Hepatocyte (in vitro differentiated cells): ENCODE measurements at places on chromosomes 3 and 15.

DNA sequence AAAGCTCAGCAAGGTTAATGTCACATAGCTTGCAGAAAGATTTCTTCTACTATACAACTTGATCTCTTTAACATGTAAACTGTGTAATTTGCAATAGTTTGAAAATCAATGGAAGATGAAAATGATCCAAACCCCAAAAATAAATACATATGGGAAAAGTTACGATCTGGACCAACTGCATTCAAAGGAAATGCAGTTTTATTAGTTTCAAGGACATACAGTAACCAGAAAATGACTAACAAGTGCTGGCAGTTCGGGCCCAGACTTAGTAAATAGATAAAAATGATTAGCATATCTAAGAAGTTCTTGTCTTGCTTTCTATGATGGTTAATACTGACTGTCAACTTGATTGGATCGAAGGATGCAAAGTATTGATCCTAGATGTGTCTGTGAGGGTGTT, 37.3 kb upstream of the LEKR1 start:
- DNase-seq = no peak

DNA sequence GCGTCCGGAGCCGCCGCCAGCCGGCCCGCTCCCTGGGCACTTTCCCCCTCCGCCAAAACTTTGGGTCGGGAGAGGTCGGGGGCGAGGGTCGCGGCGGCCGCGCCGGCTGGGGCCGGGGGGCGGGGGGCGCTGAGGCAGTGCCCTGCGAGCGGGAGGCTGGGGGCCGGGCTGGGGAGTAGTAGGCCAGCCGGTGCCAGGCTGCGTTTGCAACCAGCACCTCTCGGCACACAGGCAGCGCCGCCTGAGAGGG, 452 bp downstream of the BBX start:
- no peak for DNase-seq

- no peak for DNase-seq
Observed at GRCh38 chr3:139378587-139379241, 10.7 kb downstream of the COPB2 start.

DNA sequence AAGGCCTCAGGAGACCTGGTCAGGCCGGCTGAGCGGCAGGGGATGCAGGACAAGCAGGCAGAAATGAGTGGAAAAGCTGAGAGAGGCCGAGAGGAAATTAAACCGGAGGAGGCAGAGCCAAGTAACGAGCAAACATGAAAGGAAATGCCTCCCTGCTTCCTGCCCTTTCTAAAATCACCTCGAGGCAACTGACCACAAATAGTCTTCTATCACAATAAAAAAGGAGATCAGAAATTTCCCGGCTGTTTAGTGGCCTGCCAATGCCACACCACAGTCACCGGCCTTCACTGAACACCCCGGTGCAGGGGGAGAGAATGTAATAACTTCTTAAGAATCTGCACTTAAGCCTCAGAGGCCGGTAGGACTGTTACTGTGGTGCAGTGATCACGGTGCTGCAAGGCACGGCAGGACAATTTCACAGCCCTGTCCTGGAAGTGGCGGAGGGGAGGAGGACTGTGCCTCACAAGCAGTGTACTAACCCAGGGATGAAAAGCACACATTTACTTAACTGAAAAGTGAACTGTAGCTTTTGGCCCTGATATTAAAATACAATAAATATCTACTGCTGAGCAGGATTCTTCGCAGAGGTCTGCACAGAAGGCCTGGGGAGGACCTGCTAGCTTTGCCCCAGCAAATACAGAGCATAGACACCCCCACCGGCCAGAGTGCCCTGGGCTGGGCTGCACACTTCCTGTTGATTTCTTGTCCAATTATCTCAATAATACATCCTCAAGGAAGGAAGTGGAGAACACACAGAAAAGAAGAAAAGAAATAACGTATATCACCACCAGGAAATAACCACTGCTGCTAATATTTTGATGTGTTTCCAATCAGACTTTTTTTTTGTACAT, 183.5 kb upstream of the NSMCE3 start:
- DNase-seq = no peak

DNA sequence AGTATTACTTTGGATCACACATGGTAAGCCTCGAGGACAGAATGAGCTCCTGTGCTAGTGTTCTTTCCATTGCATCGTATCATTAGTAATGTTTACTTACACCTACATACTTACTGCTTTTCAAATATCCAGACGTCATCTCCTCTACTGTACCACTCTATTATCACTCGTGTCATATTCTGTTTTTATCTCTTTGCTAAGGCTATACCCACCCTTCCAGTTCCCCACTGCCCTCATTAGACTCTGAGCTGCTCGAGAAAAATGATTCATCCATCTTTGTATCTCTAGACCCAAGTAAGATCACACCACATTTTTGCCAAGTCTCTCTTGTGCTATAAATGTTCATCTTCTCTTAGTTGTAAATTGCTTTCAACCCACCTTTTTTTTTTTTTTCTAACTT, 245.7 kb downstream of the TIGIT start:
- DNase-seq = no peak

DNA sequence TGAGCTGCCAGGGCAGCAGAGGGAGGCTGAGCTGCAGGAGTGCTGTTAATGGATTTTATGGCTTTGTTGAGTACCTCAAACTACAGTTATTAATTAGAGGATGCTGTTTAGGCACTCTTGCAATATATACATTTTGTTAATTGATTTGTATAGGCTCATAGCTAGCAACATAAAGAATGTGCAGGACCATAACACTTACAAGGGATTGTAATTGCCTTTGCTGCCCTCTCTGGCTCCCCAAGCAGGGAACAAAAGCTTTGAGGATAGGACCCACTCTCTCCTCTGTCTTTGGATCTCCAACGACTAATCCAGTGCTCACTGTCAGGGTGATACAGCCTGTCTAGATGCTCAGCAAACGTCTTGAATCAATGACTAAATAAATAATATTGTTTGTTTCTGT, 1.2 kb upstream of the CLSTN2 start:
- no peak for DNase-seq

DNA sequence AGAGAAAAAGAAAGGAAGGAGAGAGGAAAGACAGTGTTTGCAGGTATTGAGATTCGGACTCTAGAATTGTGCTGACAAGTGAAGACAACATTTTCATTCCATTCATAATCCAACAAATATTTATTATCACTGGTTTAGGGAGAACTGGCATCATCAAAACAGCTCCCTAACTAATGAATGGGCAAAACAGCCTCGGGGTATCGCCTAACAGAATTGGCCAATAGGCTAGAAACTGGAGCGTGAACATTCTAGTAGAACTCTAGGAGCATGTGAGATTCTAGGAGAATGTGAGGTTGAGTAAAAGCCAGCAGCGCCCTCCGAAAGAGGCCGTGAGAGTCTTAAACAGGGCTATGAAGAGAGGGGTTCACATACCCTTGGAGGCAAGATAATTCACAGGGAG, 221.8 kb upstream of the WNT5A start:
- DNase-seq = no peak

GRCh38 chr15:50876989-50877360, 31.5 kb upstream of the AP4E1 start:
- DNase-seq = peak; percentile 82

DNA sequence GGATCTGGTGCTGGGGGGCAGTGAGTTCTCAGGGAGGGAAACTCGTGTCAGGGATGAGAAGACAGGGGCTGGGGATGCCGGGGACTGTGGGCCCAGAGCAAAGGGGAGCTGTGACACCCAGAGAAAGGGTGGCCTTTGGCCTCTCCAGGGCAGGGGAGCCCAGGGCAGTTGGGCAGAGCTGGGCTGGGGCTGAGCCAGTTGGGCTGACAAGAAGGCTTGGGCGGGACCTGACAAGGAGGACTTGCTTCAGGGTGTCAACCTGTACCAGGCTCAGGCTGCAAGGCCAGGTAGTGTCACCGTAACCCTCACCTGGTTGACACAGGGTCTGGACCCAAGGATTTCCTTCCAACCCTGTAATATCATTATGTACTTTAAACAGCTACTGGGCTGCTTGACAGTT, 13.2 kb upstream of the ANPEP start:
- DNase-seq = no peak

GRCh38 chr3:10708216-10708893, 107.7 kb upstream of the SLC6A11 start:
- DNase-seq = no peak

DNA sequence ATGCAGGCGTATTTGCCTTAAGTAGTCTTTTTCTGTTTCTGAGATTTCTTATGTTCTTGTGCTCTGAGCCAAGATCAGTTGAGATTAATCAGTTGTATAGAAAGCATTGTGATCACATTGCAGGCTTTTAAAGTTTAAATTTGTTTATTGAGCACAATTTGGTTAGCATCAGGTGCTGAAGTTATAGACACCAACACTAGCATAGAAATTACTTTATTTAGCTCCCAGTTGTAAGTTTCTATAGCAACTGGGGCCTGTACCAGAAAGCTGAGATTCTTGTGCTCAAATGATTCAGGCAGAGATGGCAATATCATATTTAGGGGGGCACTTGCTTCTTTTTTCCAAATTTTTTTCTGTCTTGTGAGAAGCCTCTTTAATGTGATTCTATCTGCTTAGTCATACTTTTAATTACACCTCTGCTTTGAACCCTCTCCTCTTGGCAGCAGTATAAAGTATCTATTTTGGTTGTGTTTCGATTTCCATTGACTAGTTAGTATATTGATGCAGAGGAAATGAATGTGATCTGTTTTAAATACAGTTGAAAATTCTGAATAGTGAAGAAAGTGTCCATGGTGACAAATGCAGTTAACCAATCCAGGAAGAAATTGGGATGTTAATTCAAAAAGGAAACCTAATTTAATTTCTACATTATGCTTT, 241.7 kb upstream of the GBE1 start:
- no peak for DNase-seq

DNA sequence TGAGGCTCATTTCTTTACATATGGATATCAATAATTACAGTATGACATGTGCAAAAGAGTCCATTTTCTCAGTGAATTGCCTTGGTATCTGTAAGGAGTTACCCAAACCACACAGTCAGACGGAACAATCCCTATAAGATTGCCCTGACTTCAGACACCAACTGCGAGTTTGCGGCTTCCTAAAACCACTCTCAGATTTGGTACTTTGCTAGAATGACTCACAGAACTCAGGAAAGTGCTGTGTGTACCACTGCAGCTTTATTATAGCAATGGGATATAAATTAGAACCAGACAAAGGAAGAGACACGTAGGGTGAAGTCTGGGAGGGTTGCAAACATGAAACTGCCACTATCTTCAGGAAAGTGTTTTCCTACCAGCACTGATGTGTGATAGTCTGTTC, 45.8 kb upstream of the ATP13A3 start:
- no peak for DNase-seq

DNA sequence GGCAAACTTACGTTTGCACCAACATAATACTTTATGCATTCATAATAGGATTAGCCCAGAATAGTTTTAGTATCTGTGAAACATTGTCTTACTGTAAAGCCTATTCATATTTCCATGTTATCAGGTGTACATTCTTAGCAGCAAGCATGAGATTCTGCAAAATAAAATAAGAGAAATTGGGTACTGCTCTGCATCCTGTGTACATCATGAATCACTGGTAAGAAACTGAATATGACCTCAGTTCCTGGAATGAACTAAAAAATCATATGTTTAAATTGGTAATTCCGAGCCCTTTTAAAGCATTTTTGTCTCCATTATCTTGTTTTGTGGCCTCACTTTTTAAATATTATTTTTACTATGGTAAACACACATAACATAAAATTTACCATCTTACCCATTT, 605.1 kb downstream of the ROBO1 start:
- DNase-seq = no peak

DNA sequence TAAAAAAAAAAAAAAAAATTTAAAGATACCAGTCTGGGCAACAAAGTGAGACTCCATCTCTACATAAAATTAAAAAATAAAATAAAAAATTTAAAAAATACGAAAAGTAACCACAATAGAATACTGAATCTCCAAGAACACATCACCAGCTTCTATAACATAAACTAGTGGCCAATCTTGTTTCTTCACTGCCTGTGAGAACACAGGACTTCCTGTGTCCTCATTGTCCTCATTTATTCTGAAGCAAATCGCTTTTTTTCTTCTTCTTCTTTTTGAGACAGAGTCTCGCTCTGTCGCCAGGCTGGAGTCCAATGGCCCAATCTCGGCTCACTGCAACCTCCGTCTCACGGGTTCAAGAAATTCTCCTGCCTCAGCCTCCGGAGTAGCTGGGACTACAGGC, 28.6 kb upstream of the RAB7A start:
- no peak for DNase-seq

- peak; percentile 29 for DNase-seq
Observed at GRCh38 chr3:72797773-72798543, 50.3 kb downstream of the SHQ1 start.

DNA sequence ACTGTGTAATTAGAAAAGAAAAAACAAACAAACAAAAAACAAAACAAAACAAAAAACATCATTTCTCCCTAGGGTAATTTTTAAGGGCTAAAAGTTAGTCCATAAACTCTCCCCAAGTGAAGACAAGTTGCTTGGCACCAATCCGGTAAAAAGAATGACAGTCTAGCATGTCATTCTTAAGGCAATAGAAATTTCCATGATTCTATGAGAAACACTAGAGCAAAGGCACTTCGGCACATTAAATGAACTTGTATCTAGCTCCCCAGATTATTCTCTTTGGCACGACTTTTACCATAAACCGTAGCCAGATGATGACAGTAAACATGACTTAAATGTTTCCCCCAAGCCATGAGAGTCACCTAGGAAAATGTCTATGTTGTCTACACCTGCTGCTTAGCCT, 10.1 kb downstream of the COL8A1 start:
- DNase-seq = no peak

GRCh38 chr3:116432795-116433194, 12.5 kb downstream of the LSAMP start:
- DNase-seq = no peak

DNA sequence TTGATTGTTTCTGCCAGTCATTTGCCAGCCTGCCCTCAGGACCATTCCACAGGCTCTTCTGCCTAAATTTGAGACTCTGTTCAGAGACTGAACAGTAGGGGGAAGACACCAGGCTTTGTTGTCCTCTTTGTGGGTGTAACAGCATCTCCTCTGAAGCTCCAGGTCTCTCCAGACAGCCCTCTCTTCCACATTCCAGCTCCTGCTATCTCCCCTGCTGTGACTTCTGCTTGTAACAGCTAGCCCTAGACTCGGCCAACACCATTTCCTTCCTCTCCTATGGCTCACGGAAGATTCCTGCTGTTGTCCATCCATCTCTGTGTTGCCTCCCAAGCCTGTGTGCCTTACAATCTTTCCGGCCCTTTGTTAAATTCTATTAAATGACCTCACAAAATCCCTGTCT, 40.2 kb downstream of the SUCLG2 start:
- DNase-seq = no peak
